ENCODE measurements at places on chromosomes 13 and 19.

DNA sequence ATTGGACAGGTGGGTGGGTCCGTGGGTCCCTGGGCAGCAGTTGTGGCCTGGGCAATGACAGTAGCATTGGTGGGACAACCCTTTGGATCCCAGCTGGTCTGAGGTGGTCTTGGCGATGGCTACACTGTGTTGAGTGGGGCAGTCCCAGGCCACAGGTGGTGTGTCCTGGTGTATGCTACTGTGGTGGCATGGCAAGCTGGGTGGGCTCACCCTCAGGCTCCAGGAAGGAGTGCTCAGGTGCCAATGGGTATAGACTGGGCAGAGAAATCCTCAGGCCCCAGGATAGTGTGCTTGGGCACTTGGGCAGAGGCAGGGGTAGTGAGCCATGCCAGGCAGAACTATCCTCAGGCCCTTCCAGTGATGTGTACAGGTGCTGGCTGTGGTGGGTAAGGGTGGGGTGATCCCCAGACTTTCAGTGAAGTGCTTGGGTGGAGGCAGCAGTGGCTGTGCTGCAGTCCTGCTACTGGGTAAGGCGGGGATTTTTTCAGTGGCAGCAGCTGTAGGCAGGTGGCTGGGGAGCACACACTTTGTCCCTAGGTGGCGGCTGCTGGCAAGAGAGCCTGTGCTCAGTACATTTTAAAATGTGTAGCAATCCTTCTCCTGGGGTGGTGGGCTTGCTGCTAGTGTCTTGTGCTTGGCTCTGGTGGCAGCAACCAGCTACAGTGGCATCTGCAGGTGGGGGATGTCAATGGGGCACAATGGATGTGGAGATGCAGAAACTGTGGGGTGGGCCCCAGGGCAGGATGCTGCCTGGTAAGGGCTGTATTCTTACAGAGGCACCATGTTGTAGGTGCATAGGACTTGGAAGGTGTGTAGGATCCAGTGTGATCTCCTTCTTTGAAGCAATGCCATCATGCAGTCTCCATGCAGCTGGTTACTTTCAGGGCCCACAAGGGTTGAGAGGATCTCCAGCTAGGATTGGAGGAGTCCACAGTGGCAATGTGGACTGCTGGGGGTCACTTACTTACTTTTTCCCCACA lies 64.9 kb downstream of the DNAJC3 start:
- no peak for DNase-seq

DNA sequence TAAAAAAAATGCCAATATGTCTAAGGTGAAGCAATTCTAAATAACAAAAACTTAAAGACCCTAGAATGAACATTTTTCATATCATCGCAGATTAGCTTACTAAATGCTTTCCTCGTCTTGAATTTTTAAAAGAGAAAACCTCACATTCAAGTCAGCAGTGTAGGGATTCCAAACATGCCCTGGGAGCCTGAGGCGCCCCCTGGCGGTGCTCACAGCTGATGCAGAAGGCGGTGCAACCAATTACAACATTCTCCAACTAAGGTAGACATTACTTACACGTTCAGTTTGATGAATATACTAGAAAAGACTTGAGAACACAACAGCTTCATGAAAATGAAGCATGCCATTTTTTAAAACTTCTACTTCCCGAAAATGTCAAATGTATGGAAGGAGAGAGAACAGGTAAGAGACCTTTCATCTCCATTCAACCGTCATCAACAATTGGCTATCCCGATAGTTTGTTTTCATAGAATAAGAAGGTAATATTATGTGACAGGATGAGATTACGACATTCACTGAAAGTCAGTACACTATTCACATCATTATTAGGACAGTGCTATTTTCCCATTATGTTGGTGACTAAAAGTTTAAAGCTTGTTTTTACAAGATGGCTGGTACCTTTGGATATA lies 304.4 kb downstream of the DCLK1 start:
- DNase-seq = peak; percentile 5

DNA sequence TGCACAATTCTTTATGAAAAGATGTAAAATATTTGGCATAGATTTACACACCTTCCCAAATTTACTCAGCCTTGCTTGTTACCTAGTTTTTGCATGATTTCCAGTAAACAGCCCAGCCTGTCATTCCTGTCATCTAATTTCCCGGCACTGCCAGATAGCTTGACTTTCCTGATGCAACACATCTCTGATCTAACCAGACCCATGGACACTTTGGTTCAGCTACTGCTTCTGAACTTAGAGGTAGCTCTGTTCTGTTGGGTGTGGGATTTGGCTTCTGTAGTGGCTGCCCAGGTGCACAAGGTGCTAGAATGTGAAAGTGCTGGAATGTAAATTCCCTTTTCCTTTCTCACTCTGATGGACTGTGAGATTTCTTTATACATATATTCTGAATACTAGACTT lies 1033.5 kb downstream of the SLITRK1 start:
- no peak for DNase-seq

GRCh38 chr19:34494601-34495000 lies 13.0 kb downstream of the WTIP start:
- DNase-seq = no peak

GRCh38 chr19:55156202-55157063 lies 1.1 kb downstream of the TNNI3 start:
- no peak for DNase-seq

GRCh38 chr13:51682686-51683085 lies 98.4 kb downstream of the WDFY2 start:
- no peak for DNase-seq

DNA sequence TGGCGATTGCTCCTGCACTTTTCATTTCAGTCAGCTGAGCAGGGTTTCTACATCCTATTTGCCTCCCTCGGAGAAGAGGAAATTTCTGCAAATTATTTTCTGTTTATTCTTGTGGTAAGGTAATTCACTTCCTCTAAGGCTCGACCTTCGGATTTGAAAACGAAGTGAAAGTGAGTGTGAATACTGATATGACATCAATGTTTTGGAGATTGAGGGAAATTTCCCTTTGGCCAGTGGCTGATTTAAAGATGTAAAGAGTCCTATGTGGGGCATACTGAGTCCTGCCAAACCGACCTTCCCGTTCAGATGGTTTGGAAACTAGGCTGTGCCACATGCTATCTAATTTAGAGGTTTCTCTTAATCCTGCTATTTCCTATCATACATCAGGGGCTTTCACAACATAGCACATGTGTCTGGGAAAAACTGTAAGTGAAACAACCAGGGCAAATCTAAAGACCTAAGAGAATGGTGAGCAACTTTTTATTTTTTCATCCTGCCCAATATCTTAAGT lies 112.3 kb downstream of the POSTN start:
- DNase-seq = no peak

DNA sequence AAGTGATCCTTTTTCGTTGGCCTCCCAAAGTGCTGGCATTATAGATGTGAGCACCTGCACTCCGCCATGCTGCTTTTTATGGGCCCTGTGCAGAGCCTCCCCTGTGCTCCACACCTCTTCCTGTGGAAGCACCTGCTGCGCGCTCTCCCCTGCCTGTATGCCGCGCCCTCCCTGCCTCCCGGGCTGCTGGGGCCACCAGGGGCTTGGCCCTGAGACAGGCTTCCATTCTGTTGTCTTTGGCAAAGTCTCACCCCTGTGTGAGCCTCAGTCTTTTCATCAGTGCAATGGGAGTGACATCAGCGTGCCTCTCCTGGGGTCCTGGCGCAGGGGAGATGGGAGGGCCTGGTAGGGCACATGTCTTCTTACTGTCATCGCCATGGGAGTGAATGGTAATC lies 1.3 kb downstream of the FAM174C start:
- DNase-seq = no peak

DNA sequence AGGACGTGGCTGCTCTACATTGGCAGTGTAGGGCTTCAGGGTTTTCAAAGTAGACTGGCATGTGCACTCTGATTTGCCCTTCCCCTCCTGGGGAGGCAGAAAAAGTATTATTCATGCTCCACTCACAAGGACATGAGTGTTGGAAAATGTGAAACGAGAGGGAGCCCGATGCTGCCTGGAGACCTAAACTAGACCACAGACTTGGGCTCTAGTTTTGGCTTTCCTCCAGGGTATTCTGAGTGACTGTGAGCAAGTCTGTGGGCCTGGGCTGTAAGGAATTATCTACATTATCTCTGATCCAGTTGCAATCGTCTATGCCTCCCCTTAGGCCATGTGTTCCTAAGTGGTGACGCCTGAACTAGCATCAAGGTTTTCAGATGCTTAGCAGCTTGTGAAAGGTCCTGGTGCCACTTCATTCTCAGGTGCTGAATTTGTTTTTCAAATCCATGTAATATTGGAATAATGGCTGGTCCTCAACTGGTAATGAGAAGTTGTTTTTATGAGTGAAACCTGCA lies 55.0 kb downstream of the MRPL57 start:
- DNase-seq = no peak

DNA sequence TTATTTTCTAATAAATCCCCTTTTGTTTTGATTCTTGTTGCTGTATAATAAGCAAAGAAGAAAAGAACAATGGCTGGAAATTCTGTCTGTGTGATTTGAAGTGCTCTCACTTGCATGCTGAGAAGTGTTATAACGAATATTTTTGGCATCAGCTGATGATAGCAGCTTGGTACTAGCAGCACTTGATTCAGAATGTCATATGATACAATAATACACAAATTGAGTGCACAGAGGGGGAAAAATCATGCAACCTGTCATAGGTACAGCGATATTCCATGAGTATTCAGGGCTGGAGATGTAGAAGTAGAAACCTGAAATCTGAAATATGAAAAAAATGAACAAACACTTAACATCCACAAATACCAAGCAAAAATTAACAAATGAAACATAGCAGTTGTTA lies 108.1 kb downstream of the FGF14 start:
- no peak for DNase-seq

- DNase-seq = no peak
These were observed 13.3 kb downstream of the PDX1 start for GRCh38 chr13:27933118-27933517.

GRCh38 chr13:40515702-40516101 lies 150.7 kb downstream of the FOXO1 start:
- no peak for DNase-seq

- peak; percentile 91 for DNase-seq
These were observed 660 bp downstream of the ALKBH7 start for GRCh38 chr19:6373096-6373812.

DNA sequence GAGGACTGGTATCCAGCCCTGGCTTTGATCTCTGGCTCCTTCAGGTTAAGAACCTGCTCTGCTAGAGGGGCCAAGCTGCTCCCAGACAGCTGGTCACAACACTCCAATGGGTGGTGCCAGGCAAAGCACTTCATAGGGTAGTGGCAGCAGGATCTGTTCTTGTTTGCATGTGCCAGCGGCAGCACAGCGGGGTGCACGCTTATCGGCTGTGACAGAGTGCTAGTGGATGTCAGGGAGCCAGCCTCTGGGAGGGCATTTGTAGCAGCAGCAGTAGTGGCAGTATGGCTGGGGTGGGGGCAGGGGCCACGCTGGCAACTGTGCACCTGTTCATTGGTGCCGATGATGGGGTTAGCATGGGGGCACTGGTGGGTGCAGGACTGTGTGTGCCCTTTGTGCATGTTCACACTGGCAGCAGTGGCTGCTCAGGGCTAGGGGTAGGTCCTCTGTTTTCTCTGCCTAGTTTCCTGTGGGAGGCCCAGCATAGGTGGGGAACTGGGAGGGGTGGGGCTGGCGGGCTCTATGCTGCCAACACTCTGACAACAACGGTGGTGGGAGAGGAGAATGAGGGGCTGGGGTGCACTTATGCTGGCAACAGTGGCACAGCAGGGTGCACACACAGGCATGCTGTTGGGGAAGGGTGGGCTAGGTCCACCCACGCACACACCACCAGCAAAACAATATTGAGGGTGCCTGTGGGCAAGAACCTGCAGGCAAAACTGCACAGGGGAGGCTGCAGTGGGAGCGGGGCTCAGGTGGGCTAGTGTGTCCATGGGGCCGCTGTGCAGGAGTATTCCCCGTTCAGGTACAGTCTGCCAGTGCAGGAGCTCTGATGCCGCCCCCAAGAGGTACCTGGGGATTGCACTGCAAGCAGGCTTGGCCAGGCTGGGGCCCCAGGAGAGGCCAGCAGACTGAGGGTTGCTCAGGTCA lies 19.3 kb downstream of the AP1M1 start:
- DNase-seq = no peak

- no peak for DNase-seq
These were observed at the start of gene ZFP28 for GRCh38 chr19:56538761-56539263. ZFP28 (plus strand) TSS chr19:56538948; CDS start chr19:56539019, 71 bp downstream.

DNA sequence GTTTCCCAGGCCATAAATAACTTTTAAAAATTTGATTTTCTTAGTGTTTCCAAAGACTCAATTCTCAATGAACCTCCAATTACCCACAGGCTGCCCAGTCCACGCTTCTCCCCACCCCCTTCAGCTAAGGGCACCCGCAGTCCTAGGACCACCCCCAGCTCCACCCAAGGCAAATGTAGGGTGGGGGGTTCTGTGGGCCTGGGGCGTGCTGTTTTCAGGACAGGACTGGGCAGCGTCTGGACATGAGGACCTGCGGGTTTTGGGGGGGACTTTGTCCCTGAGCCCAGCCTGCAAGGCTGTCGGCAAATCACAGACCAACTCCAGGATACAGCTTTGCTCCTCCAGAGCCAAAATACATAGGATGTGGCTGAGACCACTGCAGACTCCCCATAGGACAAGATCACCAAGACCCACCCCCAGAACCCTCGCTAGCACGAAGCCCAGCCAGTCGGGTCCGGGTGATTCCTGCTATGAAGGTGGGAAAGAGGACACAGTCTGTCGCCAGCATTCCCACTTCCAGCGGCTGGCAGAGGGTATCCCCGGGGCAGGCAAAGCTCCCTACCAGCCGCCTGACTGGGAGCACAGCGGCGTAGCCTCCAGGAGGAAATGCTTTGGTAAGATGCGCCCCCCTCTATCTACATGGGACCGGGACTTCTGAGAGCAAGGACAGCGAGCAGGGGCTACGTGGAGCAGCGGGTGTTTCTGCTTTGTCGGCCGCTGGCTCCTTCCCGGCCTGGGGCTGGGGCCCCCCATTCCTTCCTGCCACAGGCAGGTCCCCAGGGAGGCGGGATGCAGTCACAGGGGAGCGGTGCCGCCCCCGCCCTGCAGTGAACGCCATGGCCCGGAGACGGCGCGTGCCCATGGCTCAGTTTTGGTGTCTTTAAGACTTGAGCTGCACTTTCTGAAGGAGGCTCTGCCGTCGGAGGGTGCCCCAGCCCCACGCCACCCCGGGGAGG lies 1.6 kb upstream of the TIMM13 start:
- DNase-seq = no peak

DNA sequence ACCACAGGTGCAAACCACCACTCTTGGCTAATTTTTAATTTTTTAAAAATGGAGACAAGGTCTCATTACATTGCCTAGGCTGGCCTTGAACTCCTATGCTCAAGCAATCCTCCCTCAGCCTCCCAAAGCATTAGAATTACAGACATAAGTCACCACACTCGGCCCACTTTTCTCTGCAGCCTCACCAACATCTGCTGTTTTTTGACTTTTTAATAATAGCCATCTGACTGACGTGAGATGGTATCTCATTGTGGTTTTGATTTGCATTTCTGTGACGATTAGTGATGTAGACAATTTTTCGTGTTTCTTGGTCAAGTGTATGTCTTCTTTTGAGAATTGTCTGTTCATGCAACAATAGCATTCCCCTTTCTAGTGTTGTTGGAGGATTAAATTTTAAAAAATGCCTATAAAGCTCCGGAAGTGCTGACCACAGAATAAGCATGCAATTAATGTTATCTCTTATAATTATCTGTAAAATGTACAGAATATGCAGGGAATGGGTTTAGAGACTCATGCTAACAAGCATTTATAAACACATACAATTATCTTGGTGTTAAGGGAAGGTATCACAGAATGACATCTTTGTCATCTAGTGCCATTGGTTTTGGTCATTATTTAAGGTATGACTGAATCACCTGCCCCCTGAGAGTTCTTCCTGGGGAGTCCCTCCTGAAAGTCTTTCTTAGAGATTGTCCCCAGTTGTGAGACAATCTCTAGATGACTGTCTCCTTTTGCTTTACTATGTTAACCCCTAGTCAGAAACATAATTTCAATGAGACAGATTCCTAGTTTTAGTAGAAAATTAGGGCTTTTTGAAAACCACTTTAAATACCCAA lies 118.5 kb upstream of the SERTM1 start:
- DNase-seq = no peak

All from HuH-7 (cell line).